ENCODE measurements at places on chromosomes 12 and 14. TPM values are rescaled to one million over a fixed set of nuclear protein-coding genes. Genes with fewer than 3 reads are reported as not detected.

SLC10A1 gene
- total RNA-seq, result not detected

RILPL1 gene
- 28.3 TPM for total RNA-seq

TBX3 gene
- 6.9 TPM for total RNA-seq

DPF3 gene
- 9.6 TPM for total RNA-seq

CD163 gene
- total RNA-seq, result 10.2 TPM

MGAT4C gene
- total RNA-seq, result 28.8 TPM

GLS2 gene
- 3.1 TPM for total RNA-seq

ACSM4 gene
- total RNA-seq, result not detected

PTPN21 gene
- 20.6 TPM for total RNA-seq

TAS2R13 gene
- 10.9 TPM for total RNA-seq

TAS2R8 gene
- total RNA-seq, result 0.89 TPM

DAZAP2 gene
- total RNA-seq, result 124 TPM
